ENCODE measurements at places on chromosomes 7 and 10. TPM values are rescaled to one million over a fixed set of nuclear protein-coding genes. Genes with fewer than 3 reads are reported as not detected.

GRCh38 chr10:112938808-112939482 is 11.1 kb upstream of the TCF7L2 start:
- DNase-seq, result no peak

DNA sequence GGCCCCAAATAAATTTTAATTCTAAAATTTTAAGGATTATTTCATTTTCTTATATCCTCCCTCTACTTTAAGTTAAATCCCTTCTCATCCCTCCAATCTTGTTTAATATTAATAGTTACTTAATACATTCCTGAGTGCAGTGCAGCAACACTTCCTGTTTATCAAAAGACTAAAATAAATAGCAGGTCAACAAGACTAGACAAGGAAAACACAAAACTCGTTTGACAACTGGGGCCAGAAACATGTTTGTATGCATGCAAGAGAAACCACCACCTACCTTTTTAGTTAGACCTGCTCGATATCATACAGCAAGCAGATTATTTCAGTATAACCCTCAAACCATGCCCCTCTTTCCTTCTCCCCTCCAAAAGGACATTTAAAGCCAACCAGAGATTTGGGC is 95.8 kb downstream of the PARD3 start:
- no peak for DNase-seq

DNA sequence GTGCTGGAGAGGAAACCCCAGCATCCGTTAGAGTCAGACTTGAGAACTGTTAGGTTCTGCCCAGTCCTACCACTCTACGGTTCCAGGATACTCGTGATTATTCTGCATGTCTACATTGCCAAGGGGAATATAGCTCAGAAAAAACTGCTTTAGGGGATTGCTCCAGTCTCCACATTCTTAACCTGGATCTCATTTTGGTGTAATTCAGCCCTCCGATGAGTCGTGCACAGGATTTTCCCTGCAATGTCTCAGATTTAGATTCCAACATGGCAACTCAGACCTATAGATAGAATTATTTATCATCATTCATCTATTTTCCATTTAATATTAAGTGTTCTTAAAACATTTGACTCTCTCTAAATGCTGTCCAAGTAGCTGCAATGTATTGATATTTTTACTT is 121.1 kb upstream of the ZEB1 start:
- peak; percentile 15 for DNase-seq

GRCh38 chr10:118835682-118836326 is 81.0 kb upstream of the CACUL1 start:
- DNase-seq, result peak; percentile 73

GRCh38 chr10:122458693-122459092 is 2.7 kb upstream of the HTRA1 start:
- no peak for DNase-seq

DNA sequence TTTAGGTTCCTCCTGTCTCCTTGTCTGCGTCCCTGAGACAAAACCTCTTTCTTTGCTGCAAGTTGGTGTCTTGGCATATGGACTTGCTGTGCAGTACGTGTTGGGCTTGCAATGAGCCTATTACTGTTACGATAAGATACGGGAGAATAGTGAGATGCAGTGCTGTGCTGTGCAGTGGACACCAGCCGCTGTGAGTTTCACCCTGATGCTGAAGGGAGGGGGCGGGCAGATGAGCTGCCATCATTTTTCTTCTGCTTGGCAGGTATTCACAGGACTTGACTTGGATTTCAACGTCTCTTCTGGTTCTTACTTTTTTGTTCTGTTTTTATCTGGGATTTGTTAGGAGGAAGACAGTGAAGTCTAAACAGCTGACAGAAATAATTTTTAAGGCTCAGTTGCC is 257.1 kb upstream of the PITRM1 start:
- no peak for DNase-seq

The IL2RA gene
- total RNA-seq, result not detected

The ASB10 gene
- total RNA-seq, result not detected
